Head of caudate nucleus (tissue), 42 donors: ENCODE measurements at places on chromosomes 4 and X.

GRCh38 chr4:19944251-19944650 is 307.5 kb upstream of the SLIT2 start:
- DNase-seq = no peak

GRCh38 chrX:68084765-68085164 is 348.5 kb downstream of the OPHN1 start:
- DNase-seq = no peak

- no peak for DNase-seq
These were observed 32.2 kb downstream of the CCNI start for GRCh38 chr4:77043507-77044136.

DNA sequence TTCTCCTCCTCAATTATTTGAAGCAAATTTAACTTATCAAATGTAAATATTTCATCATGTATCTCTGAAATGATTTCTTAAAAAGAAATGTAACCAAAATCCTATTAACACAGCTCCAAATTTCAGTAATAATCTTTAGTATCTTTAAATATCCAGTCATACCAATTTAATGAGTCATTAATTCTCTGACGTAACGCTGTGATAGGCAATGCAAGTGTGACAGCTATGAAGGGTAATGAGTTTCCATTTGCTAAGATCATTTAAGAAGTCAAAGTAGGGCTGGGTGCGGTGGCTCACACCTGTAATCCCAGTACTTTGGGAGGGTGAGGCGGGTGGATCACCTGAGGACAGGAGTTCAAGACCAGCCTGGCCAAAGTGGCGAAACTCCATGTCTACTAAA is 15.6 kb downstream of the RPS3A start:
- DNase-seq = no peak

DNA sequence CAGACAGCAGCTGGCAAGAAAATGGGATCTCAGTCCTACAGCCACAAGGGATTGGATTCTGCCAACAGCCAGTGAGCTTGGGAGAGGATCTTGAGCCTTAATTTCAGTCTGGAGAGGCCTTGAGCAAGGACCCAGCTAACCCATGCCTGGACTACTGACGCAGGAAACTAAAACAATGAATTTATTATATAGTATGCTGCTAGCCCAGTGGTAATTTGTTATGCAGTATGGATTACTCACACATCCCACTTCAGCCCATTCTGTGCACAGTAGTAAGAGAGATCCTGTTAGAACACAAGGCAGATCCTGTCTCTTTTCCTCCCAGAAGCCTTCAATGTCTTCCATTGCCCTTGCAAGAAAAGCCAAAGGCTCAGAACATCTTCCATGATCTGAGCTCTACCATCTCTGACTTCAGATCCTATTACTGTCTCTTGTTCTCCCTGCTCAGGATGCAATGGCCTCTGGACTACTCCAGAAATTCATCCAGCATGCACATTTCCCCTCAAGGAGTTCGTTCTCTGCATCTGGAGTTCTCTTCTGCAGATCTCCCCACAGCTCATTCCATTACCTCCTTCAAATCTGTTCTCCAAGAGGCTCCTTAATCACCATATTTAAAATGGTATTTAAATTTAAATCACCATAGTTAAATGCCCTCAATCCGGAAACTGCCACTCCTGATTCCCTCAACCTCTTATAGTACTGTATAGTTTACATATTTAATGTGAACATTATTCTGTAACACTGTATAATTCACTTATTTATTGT is 27.6 kb downstream of the SMIM20 start:
- DNase-seq = no peak

DNA sequence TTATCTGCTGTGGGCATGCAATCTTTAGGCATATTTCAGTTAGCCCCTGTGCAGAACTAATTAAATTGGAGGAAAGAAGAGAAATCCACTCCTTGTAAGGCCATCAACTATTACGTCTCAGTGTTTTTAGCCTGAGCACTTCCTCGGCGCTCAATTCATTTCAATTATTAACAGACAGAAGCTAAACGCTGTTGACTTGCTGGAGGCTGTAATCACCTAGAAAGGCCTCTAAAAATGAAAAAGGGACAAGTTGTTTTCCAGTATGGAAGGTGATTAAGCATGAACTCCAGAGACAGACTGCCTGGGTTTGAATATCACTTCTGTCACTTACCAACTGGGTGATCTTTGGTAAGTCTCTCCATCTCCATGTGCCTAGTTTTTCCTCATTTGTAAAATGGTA is 59.6 kb downstream of the LEF1 start:
- no peak for DNase-seq

GRCh38 chr4:26558166-26558895 is 25.6 kb upstream of the TBC1D19 start:
- DNase-seq = no peak

DNA sequence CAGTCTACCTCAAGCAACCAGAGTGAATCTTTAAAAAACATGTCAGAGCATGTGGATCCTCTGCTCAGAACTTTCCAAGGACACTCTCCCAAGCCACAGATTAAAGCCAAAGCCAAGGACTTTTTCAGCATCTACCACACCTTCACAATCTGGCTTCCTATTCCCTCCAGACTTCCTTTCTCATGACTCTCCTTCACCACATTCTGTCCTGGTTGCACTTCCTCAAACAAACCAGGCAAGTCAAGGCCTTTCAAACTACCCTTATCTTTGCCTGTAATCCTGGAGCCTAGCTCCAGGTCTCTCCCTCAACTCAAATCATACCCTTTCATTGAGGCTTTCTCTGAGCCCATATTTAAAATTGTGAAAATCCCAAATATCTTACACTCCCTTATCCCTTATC is 191.6 kb upstream of the GALNTL6 start:
- DNase-seq = no peak

DNA sequence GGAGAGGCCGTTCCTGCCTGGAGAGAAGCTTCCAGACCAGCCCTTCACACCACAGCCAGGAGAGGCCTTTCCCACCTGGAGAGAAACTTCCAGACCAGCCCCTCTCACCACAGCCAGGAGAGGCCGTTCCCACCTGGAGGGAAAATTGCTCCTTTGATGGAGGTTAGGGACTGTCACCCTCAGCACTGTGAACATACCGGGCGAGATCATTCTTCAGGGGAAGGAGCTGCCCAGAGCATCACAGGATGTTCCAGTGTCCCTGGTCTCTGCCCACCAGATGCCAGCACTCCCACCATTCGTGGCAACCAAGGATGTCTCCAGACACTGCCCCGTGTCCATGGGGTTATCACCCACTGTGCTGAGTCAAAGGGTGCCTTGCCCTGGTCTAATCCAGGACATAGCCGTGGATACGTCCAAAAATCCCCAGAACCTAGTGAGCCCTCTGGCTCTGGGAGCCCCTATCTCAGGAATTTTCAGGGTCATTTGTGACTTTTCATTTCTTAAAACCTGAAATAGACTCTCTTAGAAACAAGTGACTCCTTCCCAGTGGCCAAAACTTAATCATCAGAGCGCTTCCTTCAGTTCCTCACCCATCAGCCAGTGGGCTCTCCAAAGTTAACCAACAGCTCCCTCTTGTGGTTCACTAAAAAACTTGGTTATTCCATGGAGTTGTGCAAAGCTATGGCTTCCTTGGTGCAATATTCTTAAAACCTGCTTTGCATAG is 80.2 kb downstream of the CRMP1 start:
- DNase-seq = no peak

DNA sequence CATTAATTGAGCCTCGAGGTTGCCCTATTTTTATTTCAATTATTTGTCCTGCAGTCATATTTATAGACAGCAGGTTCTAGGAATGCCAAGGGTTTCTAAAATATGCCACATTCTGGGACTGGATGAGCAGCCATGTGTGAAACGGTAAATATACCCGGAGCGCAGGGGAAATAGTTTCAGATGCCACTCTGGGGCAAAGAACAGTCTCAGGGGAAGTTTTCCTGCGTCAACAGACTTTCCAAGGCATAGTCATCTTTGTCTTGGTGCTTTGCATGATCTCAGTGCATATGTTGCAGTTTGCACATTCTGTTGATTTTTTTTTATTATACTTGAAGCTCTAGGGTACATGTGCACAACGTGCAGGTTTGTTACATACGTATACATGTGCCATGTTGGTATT is 71.0 kb downstream of the GPAT3 start:
- DNase-seq = no peak

DNA sequence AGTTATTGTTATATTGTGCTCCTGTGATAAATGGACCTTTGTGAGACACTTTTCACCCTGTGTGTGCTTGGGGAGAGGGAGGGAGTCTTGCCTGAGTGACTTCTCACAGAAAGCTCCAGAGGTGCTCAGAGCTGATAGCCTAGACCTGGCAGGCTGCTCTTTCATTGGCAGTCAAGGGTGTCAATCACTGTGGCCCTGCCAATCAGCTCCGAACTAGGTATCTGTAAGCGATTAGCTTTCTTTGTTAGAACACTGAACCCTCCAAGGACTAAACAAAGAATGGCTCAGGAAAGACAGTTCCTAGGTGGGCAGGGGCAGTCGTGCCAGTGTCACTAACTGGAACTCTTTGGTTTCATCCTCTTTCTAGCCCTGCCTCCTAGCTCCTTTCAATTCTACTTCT is 2.7 kb upstream of the NALF2 start:
- DNase-seq = no peak

DNA sequence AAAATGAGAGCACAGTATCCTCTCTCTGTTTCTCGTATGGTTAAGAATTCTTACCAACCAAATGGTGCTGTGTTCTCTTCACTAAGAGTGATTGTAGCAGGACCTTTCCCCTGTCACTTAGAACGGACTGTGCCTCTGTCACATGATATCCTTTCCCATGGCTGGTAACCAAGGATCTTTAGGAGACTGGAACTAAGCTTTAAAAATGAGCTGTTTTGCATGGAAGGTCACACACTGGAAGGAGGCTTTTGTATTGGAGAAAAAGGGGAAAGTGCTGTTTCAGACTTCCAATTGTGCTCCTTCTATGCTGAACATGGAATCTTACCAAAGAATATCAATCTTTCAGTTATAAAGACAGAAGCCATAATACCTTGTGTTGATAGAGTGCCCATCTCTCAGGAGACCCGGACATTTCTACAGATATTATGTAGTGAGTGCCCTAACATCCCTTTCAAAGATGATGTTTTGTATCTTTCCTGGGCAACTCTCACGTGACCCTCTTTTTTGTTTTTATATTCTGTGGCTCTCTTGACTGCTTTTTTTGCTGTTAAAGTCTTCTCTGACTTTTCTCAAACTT is 148.6 kb downstream of the SLC4A4 start:
- peak; percentile 14 for DNase-seq

DNA sequence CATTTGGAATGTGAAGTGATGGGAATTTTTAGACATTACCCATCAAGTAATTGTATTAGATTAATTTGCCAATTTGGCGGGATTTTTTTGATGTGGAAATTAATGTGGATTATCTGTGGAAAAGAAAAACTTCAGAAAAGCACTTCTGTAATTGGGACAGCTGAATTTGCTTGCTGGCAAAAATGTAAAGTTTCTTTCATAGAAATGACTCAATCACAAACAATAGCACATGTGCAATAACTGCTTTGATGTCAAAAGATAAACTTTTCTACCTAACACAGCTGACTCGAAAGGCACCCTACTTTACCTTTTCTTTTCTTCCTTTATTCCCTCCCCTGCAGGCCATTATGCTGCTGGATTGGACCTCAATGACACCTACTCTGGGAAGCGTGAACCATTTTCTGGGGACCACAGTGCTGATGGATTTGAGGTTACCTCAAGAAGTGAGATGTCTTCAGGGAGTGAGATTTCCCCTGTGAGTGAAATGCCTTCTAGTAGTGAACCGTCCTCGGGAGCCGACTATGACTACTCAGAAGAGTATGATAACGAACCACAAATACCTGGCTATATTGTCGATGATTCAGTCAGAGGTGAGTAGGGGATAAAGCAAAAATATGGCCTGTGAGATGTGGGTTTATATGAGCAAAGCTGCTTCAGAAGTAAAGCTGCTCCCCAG is 1.4 kb downstream of the AREG start:
- DNase-seq = no peak

DNA sequence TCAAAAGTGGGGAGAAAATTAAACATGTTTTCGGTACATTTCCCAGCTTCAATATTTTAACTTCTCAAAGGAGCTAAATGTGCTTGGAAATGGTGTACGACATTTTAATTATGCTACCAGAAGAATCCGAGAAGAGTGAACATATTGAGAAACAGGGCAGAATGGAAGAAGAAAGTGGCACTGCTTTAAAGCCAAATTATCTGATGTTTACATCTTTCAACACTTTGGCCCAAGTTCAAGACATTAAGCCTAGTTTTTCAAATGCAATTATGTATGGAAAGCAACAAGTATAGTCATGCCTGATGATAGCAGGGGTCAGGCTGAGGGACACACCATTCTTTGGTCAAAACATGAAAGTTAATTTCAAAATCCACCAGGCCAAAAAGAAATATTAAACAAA is 577.9 kb upstream of the ZFP42 start:
- DNase-seq = no peak

GRCh38 chr4:38308728-38309311 is 348.6 kb downstream of the PTTG2 start:
- no peak for DNase-seq

DNA sequence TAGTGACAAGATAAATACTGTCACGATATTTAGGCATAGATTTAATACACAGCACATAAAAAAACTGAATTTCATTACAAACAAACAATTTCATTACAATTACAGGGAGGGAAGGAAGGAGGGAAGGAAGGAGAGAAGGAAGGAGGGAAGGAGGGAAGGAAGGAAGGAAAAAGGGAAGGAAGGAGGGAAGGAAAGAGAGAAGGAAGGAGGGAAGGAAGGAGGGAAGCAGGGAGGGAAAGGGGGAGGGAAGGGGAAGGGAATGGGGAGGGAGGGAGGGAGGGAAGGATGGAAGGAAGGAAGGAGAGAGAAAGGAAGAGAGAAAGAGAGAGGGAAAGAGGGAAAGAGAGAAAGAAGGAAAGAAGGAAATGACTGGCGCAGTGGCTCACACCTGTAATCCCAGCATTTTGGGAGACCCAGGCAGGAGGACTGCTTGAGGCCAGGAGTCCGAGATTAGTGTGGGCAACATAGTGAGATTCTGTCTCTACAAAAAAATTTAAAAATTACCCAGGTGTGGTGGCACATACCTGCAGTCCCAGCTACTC is 64.6 kb downstream of the FBXW7 start:
- DNase-seq = no peak

GRCh38 chr4:85938902-85939301 is 421.0 kb downstream of the MAPK10 start:
- no peak for DNase-seq

DNA sequence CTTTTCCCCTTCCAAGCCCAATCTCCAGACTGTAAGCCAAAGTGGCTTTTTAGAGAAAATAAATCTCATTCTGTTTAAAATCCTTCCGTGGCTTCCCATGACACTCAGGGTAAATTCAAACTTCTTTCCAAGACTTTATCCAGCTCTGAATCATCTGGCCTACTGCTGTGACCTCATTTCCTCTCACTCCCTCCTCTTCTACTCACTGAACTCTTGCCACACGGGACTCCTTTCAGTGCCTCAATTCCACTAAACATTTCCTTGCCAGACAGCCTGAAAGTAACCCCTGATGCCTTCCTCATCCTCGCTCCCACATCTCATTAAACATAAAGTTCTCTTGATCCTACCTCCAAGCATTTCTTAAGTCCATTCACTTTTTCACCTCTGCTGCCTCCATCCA is 27.8 kb upstream of the RNF128 start:
- DNase-seq = no peak
